Hematopoietic multipotent progenitor cell treated with erythropoietin and hydrocortisone succinate and interleukin-3 and kit ligand, for 4 days (in vitro differentiated cells): ENCODE measurements at places on chromosomes 6 and 20.

DNA sequence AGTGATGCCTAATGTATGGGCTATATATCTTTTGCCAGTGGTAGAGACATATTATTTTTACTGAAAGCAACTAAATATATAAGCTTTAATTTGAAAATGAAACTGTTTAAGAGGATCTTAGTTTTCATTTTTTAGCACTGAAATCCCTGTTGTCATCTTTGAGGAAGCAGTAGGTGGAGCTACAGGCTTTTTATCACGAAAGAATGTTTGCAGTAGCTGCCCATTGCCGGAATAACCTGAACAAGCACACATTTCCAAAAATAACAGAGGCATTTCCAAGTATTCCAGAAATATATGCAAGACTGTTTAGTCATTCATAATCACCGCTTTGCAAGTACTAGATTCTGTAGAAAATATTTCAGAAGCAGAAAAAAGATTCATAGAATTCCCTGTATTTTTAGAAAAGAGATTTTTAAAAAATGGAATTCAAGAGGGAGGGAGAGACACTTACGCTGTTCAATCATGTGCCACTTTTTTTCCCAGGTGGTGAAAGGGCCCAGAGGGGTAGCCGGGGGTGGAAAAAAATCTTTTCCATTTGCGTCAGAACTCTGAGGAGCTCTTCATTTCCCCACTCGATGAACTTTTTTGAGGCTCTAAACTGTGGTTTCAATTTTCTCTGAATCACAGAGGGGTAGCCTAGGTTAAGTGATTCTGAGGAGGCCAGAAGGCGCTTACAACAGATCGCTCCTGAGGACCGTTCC lies 142.5 kb upstream of the FERMT1 start:
- peak; percentile 41 for DNase-seq

- DNase-seq = peak; percentile 13
Observed at GRCh38 chr6:149990661-149991471, 27.1 kb downstream of the ULBP1 start.

- no peak for DNase-seq
Observed at GRCh38 chr6:168648240-168649125, 207.5 kb downstream of the SMOC2 start.

- DNase-seq = no peak
Observed at GRCh38 chr20:34388000-34388399, 24.9 kb downstream of the ITCH start.

GRCh38 chr6:41271901-41272395 lies 14.5 kb downstream of the TREM1 start:
- peak; percentile 87 for DNase-seq

- DNase-seq = no peak
Observed at GRCh38 chr6:44935693-44936300, 392.3 kb upstream of the RUNX2 start.

DNA sequence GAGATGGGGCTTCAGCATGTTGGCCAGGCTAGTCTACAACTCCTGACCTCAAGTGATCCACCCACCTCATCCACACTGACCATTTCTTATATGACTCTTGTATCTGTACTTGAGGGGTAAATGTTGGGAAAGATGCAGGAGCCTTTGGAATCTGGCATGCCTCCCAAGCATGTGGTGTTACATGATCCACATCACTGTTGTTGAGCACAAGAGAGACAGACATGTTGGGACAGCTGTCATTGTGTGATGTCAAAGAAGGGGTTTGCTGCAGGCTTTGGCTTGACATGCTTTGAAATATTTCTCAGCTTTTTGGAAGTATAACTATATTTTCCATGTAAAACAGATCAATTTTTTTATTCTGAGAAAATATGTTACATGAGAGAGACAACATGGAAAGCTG lies 139.9 kb downstream of the MOXD1 start:
- DNase-seq = no peak

- DNase-seq = no peak
Observed at GRCh38 chr6:168128006-168128630, 49.1 kb upstream of the FRMD1 start.

GRCh38 chr6:135419162-135419561 lies 78.4 kb downstream of the AHI1 start:
- peak; percentile 63 for DNase-seq
